ENCODE measurements at places on chromosomes 5 and 9. TPM values are rescaled to one million over a fixed set of nuclear protein-coding genes. Genes with fewer than 3 reads are reported as not detected.

The GAPVD1 gene
- 43.7 TPM for polyA plus RNA-seq

The GABRG2 gene
- not detected for polyA plus RNA-seq

The CFAP157 gene
- 0.32 TPM for polyA plus RNA-seq

The RNF183 gene
- not detected for polyA plus RNA-seq

The ANKRD31 gene
- polyA plus RNA-seq: 0.55 TPM

The NUTM2G gene
- polyA plus RNA-seq: 0.19 TPM

The PRRX2 gene
- not detected for polyA plus RNA-seq

Measured in naive thymus-derived CD8-positive, alpha-beta T cell (primary cell).